Hematopoietic multipotent progenitor cell (in vitro differentiated cells): ENCODE measurements at places on chromosomes 4 and X. TPM values are rescaled to one million over a fixed set of nuclear protein-coding genes. Genes with fewer than 3 reads are reported as not detected.

The HMX1 gene
- total RNA-seq: not detected

The SPACA5 gene
- total RNA-seq: not detected

The GPR173 gene
- total RNA-seq: 5.4 TPM

The NOP14 gene
- 11.3 TPM for total RNA-seq

The FAM47A gene
- not detected for total RNA-seq
